ENCODE measurements at places on chromosomes 2 and 18. TPM values are rescaled to one million over a fixed set of nuclear protein-coding genes. Genes with fewer than 3 reads are reported as not detected.

The GRHL1 gene
- total RNA-seq, result 9.1 TPM

The DNAJC5G gene
- total RNA-seq, result not detected

The LONRF2 gene
- total RNA-seq, result 4.7 TPM

DNA sequence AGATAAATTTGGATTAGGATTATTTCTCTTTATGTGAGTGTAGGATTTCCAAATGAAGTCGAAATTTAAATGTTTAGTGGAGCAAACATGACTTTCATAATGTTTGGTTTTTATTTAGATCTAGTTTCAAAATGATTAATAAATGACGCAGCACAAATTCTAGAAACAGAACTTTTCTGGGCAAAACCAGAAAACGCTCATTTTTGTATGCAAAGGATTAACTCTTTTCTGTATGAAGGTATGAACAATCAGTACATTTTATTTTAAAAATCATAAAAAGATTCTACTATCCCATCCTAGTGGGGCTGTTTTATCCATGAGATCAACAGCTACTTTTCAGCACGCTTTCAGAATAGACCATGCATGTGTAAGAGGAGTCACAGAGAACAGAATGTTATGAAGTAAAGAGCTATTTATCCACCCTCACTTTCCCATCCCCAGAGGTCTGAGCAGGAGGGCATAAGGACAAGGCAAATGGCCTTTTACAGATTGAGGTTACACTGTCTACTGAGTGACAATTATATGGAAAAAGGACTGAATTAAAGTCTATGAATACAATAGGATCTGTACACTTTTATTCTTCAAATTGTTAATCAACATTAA, 270.8 kb downstream of the ZEB2 start:
- no peak for DNase-seq

- no peak for DNase-seq
These were observed at the start of gene ANKRD53 for GRCh38 chr2:70978341-70979179. Gene ANKRD53 (plus strand): TSS chr2:70978630. CDS start chr2:70978646, 16 bp downstream.

GRCh38 chr18:51164761-51165281, 32.7 kb downstream of the MEX3C start:
- no peak for DNase-seq

DNA sequence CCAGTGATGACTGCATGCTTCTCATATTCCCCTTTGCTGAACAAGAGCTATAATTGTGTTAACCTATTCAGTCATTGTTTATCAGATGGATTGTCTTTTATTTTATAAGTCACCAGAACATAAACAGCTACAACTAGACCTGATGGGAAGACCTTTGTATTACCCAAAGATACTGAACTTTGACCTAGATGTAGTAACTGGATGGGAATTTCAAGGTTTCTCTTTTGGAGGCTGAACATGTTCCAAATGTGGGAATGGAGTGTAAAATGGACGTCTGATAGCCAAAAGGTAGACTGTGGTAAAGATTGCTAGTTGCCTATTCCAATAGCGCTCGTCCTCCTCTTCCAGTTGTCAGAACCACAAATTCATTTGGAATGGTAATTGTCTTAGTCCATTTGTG, 56.4 kb upstream of the ST3GAL5 start:
- no peak for DNase-seq

DNA sequence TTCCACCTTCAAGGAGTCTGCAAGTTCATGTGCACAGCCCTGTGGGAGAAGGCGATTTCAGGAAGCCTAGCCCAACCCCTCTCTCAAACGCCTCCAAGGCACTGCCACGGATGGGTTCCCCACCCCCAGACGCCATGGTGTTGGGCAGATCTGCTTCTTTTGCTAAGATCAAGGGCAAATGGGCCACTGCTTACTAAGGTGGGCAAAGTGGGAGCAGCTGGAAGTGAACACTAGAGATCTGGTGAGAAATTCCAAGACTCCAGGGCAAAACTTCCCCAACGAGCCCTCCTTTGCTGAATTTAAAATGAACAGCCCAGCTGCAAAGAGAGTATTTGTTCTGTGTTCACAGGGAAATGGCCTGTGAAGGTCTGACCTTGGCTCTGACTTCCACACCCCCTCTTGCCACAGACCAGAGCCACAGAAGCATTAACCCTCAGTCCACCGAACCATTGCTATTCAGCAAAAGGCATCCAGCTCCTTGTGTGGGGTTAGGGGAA, 45.1 kb upstream of the ZBTB7C start:
- DNase-seq, result no peak

Data from Caki2 (cell line).